DMS 273 treated with DMSO at 0.1 percent for 48 hours (cell line): ENCODE measurements at places on chromosomes 11 and 22.

- DNase-seq, result no peak
Observed at GRCh38 chr11:10042699-10043098, 251.3 kb downstream of the SBF2 start.

GRCh38 chr11:132464003-132464342 is 1068.3 kb downstream of the OPCML start:
- DNase-seq, result no peak

DNA sequence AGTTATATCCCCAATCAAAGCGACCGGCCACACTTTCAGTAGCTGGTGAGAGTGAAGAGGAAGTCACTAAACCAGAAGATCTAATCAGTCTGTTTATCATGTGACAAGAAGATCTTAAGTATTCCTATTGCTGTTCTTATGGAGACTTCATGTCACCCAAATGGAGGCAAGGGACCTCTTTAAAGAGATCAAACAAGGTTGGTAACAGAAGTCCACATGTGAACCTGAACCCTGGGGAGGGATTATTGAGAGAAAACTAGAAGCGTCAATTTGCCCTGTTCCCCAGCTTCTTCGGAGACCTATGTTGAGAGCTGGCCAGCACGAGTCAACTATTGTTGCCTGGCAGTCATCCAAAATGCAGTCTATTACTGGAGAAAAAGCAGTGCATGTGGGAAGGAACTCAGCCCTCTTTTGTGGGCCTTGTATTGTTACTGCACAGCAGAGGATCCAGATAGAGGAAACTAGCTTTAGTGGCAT is 76.9 kb upstream of the CTSC start:
- DNase-seq, result no peak

DNA sequence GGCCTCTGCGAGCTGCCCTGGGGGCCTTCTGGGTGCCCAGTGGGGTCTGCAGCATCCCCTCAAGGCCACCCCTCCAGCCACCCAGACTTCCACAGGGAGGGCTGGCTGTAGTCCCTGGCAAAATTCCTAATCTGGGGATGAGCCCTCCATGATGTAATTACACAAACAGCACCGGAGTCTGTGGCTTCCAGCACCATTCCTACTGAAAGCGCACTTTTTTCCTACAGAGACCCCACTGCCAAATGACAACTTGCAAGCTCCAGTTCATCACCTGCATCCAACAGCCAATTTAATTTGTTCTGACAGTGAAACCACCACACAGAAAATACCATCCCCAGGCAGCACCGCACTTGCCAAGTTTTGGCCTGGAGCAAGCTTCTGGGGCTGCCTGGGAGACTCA is 70.4 kb downstream of the TRMU start:
- no peak for DNase-seq

GRCh38 chr11:134360050-134360835 is 28.5 kb downstream of the GLB1L2 start:
- peak; percentile 25 for DNase-seq

- no peak for DNase-seq
Observed at GRCh38 chr11:75993126-75993525, 178.1 kb downstream of the UVRAG start.

GRCh38 chr22:20599117-20599516 is 91.7 kb downstream of the MED15 start:
- no peak for DNase-seq

DNA sequence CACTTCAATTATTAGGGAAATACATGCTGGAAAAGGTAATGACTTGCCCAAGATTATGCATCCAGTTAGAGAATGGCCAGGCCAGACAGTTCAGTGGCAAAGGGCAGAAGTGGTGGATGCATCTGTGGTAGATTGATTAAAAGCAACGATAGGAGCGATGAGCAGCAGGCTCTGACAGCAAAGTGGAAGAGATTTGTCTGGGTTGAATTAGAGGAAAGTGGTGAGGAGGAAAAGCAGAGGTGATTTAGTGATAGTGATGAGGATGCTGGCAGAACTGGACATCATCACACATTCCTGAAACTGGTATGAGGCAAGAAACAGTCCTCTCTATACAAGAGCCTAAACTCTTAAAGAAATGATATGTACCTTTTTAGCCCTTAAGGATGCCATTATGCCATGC is 12.5 kb downstream of the HSD17B12 start:
- DNase-seq, result no peak

GRCh38 chr11:1630271-1630670 is 696 bp downstream of the KRTAP5-5 start:
- no peak for DNase-seq

- DNase-seq, result no peak
Observed at GRCh38 chr11:122264121-122264520, 148.1 kb upstream of the BLID start.

DNA sequence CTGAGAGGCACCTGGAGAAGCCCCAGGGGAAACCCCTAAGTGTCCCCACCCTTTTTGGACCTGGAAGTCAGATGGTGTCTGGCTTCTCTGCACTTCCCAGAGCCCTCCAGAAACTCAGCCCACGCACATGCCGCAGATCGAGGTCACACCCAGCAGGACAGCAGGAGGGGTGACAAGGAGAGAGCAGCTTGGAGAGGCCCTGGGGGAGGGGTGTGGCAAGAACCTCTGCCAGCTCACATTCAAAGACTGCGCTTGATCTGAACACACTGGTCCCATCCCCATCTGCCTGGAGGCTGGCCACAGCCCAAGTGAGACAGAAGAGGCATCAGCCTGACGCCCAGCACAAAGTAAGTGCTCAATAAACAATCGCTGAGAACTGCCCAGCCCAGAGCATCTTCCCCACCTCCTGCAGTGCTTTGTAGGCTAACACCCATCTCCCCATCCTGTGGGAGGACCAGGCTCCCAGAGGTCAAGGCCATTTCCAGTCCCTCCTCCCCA is 21.4 kb downstream of the TMPRSS6 start:
- no peak for DNase-seq

GRCh38 chr11:59560702-59561473 is 49.5 kb downstream of the OR4D9 start:
- DNase-seq, result peak; percentile 40

DNA sequence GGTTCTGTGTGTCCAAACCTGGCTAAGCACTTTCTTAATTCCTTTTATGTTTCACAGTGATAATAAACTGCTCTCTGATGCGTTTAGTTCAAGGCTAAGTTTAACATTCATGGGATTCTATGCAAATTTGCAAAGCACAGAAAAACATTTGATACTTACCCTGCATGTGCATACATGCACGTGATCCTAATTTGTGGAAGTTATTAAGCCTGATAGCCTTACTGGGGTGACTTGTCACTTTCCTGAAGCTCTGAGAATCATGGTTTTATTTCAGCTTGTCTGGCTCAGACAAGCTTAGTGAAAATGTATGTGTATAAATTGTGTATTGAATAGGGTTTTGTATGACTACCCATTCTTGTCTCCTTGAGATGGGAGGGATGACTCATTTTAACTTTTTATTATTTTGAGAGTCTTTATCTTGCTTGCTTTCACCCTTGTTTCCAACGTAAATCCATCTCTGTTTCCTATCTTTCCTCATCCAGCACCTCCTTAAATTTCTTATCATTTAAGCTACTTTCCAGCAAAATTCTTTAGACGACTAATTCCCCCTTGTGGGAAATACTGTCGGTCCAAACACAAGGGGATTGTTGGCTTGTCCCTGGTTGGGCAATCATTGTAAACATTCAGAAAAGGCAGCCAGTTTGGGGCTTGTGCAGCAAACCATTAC is 167.1 kb downstream of the C11orf91 start:
- DNase-seq, result no peak

DNA sequence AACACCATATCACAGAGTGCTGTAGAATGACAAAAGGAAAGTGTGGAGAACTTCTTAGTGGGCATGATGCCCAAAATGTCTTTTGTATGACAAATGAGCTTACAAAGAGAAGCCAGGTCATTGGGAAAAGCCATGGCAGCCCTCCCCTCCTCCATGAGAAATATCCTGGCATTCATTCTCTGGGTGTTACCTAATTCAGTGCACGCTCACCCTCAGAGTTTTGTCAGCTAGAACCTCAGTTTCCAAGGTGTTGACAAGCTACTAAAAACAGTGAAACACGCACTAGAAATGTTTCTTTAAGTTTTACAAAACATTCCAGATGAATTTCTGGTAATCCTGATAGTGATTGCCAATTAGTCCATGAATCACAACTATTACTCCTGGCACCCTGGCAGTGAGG is 105.4 kb upstream of the FSHB start:
- DNase-seq, result no peak

GRCh38 chr11:14359501-14360031 is 583 bp upstream of the RRAS2 start:
- no peak for DNase-seq

DNA sequence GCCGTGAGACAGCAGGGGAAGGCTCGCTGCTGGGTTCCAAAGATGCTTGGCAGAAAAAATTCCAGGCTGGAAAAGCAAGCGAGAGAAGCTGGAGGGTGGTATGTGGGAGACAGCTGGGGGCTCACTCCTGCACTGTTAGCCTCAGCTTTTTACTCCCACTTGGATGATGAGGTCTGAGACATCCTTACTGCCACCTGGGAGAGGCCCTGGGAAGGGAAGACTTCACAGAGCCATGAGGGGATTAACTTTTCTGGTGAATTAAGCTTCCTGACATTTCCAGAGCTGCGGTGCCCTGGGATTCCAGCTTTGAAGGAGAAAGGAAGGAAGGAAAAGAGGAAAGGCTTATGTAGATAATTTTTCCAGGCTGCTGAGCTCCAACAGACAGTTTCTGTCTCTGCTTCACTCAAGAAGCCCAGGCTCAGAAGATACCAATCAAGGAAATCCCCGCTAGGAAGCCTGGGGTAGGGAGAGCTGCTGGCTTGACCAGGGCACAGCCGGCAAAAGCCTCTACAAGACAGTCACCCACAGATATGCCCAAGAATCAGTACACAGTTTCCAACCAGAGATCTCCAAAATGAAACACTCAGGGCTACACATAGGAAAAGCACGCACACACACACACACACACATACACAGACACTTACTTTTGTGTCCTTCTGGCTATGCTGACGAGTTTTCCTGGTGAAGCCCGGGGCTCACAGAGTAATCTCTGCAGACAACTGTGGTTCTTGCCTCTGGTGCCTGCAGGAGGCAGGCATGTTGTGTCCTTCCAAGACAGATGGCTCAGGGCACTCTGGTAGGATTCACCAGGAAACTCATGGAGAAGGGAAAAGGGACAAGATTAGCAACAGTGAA is 907 bp downstream of the MCHR1 start:
- no peak for DNase-seq

DNA sequence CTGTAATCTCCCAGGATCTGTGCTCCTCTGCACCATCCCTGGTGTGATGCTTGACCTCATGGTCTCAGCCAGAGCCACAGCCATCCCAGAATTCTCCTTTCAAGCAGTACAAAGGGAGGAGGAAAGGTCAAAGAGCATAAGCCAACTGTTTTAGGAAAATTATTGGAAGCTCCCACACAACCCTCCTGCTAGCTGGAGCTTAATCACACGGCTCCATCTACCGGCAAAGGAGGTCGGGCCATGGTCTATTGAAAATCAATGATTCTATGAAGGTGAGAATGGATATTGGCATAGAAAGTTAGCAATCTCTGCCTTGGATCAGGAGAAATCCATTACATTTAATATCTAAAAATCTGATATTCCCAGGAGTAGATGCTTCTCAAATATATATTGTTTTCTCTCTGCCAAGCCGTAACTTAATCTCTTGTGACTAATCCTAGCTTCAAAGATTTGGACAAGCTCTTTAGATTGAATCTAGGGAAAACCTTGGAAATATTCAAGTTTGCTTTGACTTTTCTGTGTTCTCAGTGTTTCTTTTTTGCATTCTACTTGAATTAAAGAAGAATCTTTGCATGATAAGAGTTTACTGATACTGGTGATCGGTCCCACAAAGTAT is 259.6 kb downstream of the NTM start:
- no peak for DNase-seq

GRCh38 chr11:46554213-46555147 is 39.3 kb downstream of the AMBRA1 start:
- DNase-seq, result no peak

DNA sequence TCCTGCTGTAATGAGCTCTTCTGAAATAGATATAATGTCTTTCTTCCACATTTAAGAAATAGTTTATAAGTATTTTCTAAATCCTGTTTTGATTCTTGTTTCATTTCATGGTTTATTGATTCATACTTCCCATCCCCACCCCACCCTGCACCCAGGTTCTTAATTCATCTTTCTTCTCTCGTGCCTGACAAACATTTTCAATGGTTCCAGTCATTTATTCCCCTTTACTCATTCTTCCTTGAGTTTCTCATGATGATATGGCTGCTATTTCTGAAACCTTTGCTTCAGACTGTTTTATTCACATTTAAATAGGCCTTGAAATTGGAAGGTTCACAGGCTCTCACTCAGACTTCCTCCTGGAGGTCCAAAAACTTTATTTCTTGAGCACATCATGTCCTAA is 142.9 kb downstream of the SPON1 start:
- DNase-seq, result no peak

- DNase-seq, result no peak
Observed at GRCh38 chr11:69984457-69985261, 93.5 kb upstream of the ANO1 start.

DNA sequence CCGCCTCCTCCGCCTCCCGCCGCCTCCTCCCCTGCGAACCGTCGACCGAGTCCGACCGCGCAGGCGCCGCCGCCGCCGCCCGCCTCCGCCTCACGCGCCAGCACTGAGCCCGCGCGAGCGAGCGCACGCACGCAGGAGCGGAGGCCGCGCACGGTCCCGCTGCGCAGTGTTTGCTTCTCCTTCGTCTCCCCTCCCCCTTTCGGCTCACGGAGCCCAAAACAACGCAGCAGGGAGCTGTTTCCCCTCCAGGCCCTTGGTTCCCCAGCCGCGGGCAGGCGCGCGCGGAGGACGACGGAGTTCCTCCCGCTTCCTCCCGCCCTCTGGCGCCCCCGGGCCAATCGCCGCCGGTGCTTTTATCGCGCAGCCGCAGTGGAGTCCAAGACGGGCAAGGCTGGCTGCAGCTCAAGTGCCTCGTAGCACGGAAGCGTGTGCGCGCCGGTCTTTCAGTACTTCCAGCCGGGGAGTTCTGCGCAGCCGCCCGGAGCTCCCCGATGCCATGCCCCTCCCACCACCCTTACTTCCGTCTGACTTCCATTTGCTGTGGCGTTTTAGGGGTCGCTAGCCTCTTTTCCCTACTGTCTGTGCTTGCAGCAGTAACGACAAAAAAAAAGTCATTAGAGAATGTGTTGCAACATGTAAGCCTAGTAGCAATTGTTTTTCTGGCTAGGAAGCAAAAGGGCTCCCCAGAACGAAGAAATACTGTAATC is at the start of gene HNRNPUL2:
Gene HNRNPUL2 (minus strand): TSS at position 293 of the 707 bp plus-strand sequence. CDS start 301 bp downstream, outside the sequence.
- peak; percentile 94 for DNase-seq

DNA sequence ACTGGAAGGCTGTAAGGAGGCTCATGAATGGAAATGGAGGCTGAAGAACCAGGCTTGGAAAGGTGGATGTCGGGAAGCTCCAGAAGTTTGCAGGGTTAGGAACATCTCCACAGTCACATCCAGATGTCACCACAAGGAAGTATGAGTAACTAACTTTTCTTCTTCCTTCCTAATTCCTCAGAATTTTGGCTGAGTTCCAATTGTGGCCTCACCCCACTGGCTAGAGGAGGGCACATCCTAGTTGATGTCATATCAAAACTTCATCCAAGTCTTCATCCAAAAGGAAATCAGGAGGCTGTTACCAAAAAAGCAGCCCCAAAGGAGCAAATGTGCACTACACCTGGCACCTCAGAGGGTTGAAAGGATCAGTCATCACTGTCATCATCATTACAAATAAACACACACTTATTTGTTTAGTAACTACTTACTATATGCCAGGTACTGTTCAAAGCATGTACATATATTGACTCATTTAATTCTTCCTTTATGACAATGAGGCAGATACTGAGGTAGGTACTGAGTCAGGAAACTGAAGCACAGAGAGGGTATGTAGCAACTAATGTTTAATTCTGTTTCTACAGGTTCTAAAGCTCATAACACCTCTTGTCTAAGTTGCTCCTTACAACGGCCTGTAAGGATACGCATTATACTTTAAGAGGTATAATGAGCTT is 7.3 kb upstream of the PTPN5 start:
- DNase-seq, result no peak
